Motor neuron (in vitro differentiated cells): ENCODE measurements at places on chromosomes 3 and 15.
A peak's percentile ranks its signal among the peaks of the same experiment; 100 is the strongest.

DNA sequence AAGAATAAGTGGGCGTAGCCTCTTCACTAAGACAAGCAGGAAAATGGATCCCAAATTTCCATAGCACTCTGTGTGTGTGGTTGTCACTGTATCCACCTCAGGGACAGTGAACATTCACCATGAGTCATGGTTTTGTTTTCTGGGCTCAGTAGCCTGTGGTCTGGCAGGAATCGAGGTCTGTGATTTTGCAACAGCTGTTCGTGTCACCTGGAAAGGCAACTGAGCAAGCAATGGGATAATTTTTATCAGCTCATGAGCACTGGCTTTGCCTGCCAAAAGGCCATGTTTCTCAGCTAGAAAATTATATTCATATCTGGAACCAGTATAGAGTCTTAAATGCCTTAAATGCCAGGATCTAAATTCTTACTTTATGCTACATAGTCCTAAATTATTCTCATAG, 60.9 kb downstream of the STRIT1 start:
- ATAC-seq = peak; percentile 24

GRCh38 chr3:188693435-188693834, 478.3 kb upstream of the TPRG1 start:
- no peak for ATAC-seq

DNA sequence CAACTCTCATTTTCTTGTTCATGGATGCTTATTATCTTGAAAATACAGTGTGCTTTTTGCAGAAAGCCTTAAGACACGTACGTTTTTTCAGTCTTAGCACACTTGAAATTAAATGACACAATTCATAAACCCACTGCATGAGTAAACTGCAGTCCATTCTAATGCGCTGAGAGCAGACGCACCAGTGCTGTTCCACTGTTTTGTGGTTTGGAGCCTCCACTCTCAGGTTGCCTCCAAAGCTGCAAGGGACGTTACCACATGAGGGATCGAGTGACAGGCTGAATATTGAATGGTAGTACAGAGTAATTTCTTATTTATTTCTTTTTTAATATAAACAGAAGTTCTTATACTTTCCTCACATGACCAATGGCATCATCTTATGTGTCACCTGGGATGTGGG, 12.3 kb downstream of the IQCH start:
- ATAC-seq = no peak

DNA sequence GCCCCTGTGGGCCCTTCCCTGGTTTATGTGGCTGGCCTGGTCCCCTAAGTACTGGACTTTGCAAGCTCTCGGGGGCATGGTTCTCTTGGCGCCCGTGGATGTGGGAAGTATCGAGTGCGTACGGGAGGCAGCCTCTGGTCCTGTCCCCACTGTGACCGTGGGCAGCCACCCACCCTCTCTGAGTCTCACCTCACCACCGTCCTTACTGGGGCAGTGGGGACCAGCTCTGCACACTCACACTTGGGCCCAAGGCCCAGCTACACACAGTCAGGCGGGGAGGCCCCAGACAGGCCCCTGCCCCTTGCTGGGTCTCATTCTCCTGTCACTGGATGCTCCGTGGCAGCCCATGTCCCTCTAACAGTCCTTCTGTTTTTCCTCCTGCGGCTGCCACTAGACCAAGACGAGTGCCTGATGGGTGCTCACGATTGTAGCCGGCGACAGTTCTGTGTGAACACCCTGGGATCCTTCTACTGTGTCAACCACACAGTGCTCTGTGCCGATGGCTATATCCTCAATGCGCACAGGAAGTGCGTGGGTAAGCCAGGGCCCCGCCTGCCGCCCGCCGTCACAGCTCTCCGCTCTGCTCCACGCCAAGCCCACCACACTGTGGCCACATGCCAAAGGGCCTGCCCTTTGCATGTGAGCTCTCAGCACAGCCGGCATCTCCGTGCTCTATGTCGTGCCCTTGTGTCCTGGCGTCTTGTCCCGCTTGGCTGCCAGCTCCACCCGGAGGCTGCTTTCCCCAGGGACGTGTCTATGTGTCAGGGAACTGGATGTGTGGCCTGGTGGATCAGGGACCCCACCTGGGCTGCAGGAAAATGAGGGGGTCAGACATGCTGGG, 72.7 kb downstream of the FBLN2 start:
- ATAC-seq = peak; percentile 29

DNA sequence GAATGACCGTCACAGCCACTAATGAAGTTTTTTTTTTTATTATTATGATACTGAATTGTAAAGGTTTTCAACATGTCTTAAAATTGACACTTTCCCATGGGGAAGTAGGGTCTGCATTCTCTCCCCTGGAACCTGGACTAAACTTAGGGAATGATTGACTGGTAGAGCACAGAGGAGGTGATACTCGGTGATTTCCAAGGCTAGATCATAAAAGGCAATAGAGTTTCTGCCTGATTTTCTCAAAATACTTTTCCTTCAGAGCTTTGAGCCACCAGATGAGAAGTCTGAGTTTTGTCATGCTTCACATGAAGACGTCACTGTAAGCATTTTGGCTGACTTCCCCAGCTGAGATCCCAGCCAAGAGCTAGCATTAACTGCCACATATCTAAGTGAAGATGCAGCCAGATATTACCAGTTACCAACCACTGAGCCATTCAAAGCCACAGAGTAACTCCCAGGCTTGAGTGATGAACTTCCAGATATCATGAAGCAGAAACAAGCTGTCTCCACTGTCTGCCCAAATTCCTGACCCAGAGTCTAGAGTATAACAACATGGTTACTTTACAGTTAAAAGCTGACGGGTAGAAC, 105.8 kb downstream of the LSAMP start:
- no peak for ATAC-seq

GRCh38 chr15:29857221-29857789, 35.0 kb upstream of the TJP1 start:
- ATAC-seq = peak; percentile 52

DNA sequence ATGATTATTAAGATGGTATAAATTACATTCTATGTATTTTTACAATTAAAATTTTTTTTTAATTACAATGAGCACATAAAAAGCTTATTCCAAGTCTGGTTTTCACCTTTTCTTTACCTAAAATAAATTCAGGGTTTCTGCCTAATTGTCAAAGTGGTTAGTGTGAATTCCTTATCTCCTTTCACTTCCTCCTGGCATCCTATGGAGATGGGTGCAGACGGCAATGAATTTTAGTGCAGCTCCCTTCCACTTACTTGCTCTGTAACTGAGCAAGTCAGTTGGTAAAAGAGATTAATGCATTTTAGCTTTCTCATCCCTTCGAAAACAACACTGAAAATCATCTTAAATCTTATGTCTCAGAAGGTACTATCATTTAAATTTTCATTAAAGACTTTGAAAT, 13.1 kb downstream of the HDGFL3 start:
- no peak for ATAC-seq

- ATAC-seq = peak; percentile 12
Measured at GRCh38 chr15:75361989-75362641, 6.3 kb downstream of the MAN2C1 start.

- no peak for ATAC-seq
Measured at GRCh38 chr3:126147932-126148683, 32.3 kb downstream of the ALDH1L1 start.

- ATAC-seq = no peak
Measured at GRCh38 chr3:158103887-158104327, 2.3 kb downstream of the SHOX2 start.

- no peak for ATAC-seq
Measured at GRCh38 chr3:72095521-72095920, 310.6 kb upstream of the PROK2 start.

GRCh38 chr15:66757521-66757920, 55.5 kb downstream of the SMAD6 start:
- ATAC-seq = no peak

GRCh38 chr15:75156326-75157215, 45.1 kb upstream of the C15orf39 start:
- ATAC-seq = no peak

- ATAC-seq = no peak
Measured at GRCh38 chr15:42199126-42199525, 9.0 kb downstream of the VPS39 start.

- peak; percentile 91 for ATAC-seq
Measured at GRCh38 chr3:86948822-86949221, 42.1 kb downstream of the VGLL3 start.

DNA sequence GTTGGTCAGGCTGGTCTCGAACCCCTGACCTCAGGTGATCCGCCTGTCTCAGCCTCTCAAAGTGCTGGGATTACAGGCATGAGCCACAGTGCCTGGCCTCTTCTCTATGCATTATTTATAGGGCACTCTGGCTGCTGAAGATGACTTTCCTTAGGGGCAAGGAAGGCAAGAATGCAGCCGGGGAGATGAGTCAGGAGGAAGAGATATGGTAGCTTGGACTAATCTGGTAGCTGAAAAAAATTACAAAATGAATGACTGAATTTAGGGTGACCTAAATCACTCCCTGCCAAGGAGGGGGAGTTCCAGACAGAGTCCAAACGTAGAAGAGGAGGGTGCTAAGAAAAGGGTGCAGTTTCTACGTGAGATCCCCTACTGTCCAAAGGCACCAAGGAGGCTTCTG, 14.2 kb downstream of the RHCG start:
- ATAC-seq = no peak

GRCh38 chr3:152120601-152121269, 148.0 kb upstream of the MBNL1 start:
- no peak for ATAC-seq

GRCh38 chr3:73604451-73604850, 20.3 kb downstream of the PDZRN3 start:
- no peak for ATAC-seq

DNA sequence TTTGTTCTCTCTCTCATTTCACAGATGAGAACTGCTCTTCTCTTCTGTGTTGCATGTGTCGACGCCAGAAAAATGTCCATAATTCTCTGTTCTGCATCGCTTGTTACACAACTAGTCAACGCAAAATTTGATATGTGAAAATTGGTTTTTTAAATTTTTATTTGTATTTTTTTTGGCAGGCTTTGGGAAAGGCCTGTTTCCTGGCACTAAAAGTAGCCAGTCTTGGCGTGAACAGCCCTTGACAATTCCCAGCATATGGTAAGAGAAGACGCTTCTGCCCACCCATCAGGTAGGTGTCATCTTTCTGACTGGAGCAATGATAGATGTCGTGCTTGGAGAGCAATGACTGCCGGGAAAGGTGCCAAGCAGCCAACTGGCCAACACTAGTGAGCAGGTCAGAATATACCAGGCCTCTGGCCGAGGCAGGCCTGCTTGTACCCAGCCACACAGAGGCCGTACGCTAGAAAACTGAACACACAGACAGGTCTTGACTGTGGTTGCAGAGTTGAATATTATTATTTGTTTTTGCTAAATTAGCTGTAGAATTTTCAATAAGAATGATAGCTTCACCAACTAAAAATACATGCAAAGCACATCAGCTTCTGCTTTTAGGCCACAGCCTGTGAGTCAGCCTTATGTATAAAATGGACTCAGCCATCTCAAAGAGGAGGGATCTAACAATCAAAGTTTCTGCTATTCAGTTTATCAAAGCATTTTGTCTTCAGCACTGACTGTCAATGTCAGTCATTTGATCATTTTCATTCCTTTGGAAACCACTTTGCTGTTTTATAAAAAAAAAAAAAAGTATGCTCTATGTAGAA, 837.5 kb downstream of the MCTP2 start:
- ATAC-seq = no peak

GRCh38 chr3:148800414-148800813, 27.2 kb upstream of the CPB1 start:
- no peak for ATAC-seq

- ATAC-seq = no peak
Measured at GRCh38 chr3:78972617-78973301, 795.0 kb downstream of the ROBO1 start.

DNA sequence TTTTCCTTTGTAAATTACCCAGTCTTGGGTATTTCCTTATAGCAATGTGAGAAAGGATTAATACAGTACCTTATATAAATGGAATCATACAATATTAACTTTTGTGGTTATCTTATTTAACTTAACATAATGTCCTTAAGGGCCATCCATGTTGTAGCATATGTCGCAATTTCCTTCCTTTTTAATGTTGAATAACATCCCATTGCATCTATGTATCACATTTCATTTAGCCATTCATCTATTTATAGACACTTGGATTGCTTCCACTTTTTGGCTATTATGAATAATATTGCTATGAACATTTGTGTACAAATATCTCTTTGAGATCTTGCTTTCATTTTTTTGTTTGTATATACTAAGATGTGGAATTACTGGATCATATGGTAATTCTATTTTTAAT, 342.2 kb downstream of the PDCD6IP start:
- no peak for ATAC-seq

GRCh38 chr15:77048135-77048876, 22.6 kb downstream of the TSPAN3 start:
- no peak for ATAC-seq
